Brain pericyte (primary cell): ENCODE measurements at places on chromosomes 5 and 9.

- DNase-seq, result peak; percentile 31
These were observed 210.6 kb downstream of the AUH start for GRCh38 chr9:91150998-91151717.

DNA sequence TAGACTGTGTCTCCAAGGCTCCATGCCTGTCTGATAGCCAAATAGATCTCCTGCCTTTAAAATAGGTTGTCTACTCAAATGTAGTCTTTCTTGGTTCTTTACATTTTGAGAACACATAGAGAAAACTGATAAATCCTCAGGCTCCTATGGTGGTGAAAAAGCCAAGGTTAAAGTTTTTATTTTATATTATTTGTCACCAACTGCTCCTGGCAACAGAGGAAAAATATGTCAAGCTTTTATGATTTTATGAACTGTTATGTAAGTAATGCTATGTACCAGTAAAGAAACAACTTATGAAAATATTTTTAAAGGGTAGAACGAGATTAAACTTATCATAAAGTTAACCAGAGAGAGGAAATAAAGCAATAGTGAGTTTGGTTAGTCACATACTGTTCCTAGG, 222.8 kb downstream of the NR2F1-AS1 start:
- no peak for DNase-seq

- DNase-seq, result no peak
These were observed 135.4 kb downstream of the WDR41 start for GRCh38 chr5:77356740-77357139.

- DNase-seq, result no peak
These were observed 7.8 kb upstream of the DDX41 start for GRCh38 chr5:177524539-177524900.
